DMS79 (cell line): ENCODE measurements at places on chromosomes 12 and 14.

DNA sequence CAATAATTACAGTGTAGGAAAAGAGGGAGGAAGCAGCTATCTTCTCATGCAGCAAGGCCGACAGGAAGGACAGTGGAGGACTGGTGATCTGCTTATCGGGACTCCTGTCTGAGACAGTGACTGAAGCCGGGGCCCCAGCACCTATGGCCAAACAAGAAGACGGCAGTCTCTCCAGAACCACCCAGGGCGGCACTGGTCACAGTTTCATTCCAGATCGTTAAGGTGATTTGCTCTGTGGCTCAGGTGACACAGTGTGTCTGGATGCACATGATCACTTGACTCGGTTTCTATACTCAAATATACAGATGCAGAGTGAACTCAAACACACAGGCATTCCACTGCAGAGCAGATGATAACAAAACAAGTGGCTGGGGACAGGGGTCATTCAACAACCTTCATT, 52.1 kb upstream of the CORO1C start:
- no peak for DNase-seq

- DNase-seq = no peak
Measured at GRCh38 chr14:33271216-33271615, 332.5 kb downstream of the NPAS3 start.

DNA sequence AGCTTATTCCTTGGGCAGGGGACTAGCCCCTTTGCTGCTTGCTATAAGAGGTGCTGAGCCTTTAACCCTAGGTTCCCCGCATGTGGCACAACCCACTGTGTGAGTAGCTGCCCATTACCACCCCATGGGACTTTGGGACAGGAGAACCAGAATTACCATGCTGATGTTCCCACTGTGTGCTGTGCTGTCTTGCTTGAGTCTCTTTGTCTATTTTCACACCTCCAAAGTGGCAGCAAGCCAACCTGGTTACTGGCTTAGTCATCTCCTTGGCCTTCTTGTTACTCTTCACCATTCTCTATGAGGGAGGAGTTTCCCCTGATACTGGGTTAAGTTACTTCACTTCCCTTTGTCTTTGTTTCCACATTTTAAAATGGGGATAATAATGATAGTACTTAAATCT, 73.4 kb upstream of the ETV6 start:
- DNase-seq = no peak

- peak; percentile 99 for DNase-seq
Measured at GRCh38 chr14:58697930-58698642, 60.3 kb downstream of the DACT1 start.

- DNase-seq = no peak
Measured at GRCh38 chr12:76560086-76560491, 518 bp upstream of the OSBPL8 start.

- DNase-seq = peak; percentile 63
Measured at GRCh38 chr12:57815177-57816000, 3.1 kb downstream of the AVIL start.

GRCh38 chr14:86912709-86913108, 1080.3 kb downstream of the GALC start:
- no peak for DNase-seq

GRCh38 chr14:104248203-104249055, 110.0 kb downstream of the KIF26A start:
- DNase-seq = no peak

GRCh38 chr12:46579474-46579873, 206.9 kb upstream of the SLC38A2 start:
- DNase-seq = no peak

- DNase-seq = no peak
Measured at GRCh38 chr12:48774516-48774915, 14.4 kb downstream of the ADCY6 start.

DNA sequence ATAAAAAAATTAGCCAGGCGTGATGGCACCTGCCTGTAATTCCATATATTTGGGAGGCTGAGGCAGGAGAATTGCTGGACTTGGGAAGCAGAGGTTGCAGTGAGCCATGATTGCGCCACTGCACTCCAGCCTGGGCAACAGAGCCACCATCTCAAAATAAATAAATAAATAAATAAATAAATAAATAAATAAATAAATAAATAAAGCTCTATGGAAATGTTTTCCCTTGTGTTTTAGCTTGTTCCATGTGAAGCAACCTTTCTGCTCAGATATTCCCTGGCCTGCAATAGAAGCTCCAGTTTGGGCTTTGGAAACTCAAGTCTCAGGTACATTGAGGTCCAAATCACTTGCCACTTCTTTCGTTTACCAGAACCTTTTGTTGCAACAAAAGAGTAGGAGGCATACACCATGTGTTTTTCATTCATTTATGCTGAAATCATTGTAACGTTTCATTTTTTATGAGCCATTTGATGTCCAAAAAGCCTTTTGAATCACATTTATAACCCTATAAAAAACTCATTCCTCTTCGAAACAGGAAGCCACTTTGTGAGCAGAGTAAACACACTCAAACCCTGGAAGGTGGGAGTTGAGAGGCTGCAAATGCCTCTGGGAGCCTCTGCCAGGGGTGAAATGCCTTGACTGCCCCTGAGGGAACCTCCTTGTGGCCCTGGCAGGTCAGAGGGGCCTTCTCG, 376.6 kb upstream of the TBX3 start:
- DNase-seq = peak; percentile 93

- DNase-seq = no peak
Measured at GRCh38 chr12:46230306-46230705, 38.5 kb downstream of the SLC38A1 start.

- DNase-seq = no peak
Measured at GRCh38 chr12:114501474-114501807, 95.5 kb upstream of the TBX5 start.

DNA sequence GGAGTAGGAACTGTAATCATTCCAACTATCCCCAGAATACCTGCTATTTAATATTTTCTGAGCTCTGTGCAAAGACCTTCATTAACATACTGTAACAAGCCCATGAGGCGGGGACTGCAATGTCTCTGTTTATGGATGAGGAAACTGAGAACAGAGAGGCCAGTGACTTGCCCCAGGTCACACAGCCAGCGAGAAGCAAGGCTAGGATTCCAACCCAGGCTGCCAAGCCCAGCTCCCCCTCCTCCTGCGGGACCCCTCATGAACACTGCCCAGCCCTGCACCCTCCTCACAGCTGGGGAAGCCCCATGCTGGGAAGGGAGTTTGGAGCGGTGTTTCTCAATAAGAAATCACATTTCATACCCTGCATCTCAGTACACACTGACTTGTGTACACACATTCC, 10.9 kb downstream of the HVCN1 start:
- no peak for DNase-seq

GRCh38 chr12:130204541-130204953, 42.3 kb downstream of the FZD10 start:
- DNase-seq = no peak

DNA sequence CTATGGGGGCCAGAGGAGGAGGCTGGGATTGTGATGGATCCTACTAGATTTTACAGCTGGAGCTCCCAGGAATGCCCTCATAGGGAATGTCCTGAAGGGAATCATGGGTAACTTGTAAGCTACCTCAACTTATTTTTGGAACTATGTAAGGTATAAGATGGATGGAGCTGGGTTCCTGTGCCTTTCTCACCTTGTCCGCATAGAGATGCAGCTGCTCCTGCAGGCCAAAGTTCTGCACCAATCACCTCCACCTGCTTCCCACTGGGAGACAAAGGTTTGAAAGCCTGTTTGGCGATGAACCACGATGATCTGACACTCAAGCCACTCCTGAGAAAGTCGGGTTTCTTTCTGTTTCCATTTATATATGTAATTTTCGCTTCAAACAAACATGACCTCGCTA, 648 bp upstream of the AKAP5 start:
- DNase-seq = peak; percentile 46

DNA sequence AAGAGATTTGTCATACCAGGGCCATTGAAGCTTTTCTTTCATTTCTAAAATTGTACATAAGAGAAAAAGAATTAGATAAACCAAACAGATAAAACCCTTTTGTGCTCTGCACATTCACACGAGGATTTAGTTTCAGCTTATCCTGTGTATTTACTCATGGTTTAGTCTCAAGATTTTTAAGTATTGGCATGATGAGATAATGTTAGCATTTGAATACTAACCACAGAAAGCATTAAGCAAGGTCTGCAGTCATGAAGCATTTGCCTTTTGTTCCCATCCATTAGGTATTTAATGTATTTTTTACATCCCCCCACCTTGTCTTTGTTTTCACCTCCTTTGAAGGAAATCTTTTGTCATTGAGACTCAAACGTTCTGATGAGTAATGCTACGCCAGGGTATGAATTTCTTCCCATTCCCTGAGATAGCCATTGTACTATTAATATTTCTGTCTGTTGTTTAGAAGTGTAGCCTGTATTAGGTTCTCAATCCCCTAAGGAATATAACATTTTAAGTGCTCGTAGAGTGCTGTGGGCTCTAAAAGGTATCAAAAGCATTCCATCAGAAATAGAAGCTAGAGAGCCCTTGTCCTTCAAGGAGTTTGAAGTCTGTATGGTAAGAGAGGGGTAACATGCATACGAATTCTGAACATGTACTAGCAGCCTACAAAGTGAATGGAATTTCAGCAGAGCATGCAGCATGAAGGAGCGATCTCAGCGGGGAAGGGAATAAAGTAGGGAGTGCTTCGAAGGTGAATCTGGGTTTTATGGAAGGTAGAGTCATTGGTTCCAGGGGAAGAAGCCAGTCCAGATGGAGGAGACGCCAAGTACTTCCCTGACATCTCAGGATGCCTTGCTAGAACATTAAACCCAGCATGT, 22.3 kb downstream of the CRADD start:
- DNase-seq = peak; percentile 100

DNA sequence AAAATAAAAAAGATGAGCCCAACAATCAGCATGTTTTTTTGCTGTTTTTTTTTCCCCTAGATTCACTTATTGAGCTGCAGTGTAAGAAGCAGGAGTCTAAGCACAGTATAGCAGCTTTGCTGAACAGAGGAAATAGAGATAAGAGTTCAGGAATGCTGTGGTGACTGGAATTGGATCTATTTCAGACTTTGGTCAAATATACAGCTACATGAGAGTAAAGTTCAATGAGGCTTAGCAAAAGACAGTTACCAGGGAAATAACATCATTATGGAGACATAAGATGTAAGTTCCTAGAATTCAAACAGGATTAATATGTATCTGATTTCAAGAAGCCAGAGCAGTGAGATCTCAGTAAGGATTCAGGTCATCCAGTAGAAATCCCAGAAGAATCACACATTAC, 613.0 kb downstream of the RPS29 start:
- no peak for DNase-seq

DNA sequence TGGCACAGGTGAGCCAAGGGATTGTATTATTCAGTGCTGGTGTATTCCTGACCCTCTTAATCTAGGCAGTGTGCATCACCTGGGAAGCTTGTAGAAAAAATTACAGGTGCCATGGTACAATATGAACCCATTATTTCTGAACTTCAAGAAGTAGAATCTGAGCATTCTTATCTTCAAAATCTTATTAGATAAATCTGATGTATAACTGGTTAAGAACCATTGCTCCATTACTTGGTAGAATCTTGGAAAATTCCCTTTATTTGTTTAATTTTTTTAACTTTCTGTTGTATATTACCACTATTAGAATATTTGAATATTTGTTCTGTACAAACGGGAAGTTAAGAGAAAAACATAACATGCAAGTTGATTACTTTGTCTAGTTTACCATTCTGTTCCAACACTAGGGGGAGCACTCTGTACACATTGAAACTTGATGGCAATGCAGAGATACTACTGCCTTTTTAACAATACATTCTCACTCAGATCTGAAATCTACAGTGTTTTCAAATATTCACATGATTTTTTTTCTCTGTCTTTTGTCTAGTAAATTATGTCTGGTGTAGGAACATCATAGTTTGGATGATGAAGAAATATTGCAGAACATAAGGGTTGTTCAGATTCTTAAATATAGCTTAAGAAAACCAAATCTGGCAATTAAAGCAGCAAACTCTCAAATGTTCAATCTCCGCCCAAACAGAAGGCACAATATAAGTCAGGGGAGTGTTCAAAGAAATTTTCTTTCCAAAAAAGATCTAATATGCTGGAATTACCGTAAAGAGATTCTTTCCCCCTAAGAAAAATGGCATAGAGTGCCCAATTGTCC, 196.6 kb downstream of the PCNX1 start:
- peak; percentile 47 for DNase-seq

- DNase-seq = no peak
Measured at GRCh38 chr14:90981636-90982035, 78.8 kb downstream of the RPS6KA5 start.

GRCh38 chr12:114625294-114625851, 58.6 kb downstream of the TBX3 start:
- peak; percentile 24 for DNase-seq
